MV-4-11 (cell line): ENCODE measurements at places on chromosomes 7 and 10.
A peak's percentile ranks its signal among the peaks of the same experiment; 100 is the strongest.

- peak; percentile 57 for DNase-seq
Measured at GRCh38 chr7:5428478-5429252, 5.0 kb upstream of the TNRC18 start.

DNA sequence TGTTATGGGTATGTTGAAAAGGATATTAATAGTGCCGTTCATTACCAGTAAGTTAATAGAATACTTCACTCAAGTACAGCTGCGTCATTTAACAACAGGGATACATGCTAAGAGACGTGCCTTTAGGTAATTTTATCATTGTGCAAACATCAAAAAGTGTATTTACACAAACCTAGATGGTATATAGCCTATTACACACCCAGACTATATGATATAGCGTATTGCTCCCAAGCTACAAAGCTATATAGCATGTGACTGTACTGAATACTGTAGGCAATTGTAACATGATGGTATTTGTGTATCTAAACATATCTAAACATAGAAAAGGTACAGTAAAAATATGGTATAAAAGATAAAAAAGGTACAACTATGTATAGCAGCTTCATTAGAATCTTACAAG lies 11.1 kb upstream of the PRKG1 start:
- no peak for DNase-seq

GRCh38 chr10:35447693-35448407 lies 111.5 kb downstream of the CCNY start:
- DNase-seq = no peak

GRCh38 chr10:7296648-7297047 lies 114.2 kb downstream of the SFMBT2 start:
- no peak for DNase-seq

DNA sequence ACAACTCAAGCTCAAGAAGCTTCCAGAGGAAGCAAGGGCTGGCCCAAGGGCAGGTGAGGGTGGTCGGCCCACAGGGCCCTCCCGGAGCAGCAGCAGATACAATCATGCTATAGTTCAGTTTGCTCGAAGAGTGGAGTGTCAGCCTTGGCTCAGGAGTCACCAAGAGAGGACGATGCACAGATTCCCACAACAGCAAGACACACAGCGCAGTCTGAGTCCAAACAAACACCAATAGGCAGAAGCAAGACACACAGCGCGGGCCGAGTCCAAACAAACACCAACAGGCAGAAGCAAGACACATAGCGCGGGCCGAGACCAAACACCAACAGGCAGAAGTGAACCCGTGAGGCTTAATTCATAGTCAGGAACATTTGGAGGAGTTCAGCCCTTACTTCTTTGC lies 138.4 kb downstream of the PTPRN2 start:
- DNase-seq = no peak

DNA sequence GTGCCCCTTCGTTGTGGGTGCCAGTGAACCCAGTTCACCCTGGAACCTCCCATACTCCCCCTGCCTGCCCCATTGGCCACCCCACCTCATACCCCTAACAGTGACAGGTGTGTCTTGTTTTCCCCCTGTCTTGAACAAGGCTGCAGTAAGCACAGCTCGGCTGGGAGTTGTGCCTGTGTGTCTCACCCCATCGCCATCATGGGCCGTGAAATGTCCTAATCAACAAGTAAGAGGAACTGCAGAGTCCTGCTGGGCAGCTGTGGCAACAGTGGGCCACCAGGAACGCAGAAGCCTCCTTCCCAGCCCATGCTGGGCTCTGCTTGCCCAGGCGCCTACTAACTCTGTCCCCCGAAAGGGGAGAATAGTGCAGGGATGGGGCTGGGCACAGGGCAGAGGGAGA lies 91.6 kb downstream of the C10orf105 start:
- peak; percentile 36 for DNase-seq

GRCh38 chr7:41093141-41093540 lies 609.7 kb downstream of the INHBA start:
- no peak for DNase-seq

DNA sequence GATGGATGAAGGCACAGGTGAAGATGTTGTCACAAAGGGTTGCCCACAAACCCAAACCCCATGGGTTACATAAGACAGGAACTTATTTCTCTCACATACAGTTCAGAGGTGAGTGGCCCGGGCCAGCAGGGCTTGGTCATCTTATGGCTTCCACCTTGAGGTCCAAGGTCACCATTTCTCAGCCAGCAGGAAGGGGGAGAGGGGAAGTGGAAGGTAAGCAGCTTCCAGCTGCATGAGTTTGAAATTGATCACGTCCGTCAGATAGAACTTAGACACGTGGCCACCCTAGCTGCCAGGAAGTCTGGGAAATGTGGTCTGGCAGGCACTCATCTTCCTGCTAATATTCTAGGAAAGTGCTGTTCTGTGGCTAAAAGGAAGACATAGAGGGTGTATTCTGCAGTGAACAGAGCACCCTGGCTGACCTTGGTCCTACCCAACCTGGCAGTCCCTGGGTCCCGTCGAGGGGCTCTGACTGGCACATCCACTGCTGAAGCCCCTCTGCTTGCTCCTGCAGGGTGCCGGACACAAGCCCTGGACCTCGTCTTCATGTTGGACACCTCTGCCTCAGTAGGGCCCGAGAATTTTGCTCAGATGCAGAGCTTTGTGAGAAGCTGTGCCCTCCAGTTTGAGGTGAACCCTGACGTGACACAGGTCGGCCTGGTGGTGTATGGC lies 49.5 kb downstream of the VWA2 start:
- no peak for DNase-seq

DNA sequence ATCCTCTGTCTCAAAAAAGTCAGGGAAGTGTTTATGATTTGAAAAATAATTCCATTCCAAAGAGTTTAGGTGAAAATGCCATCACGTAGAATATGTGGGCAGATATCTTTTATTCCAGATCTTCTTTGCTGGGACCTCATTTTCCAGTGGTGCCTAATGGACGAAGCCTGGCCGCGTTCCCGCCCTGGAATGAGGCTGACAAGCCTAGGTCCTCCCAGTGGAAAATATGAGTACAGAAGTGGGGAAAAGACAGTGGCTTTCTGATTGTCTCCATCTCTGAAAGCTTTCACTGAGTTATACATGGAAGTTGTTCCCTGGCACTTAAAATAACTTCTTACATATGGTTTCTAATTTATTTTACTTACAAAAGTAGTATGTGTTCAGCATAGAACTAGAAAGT lies 139.4 kb downstream of the TACC2 start:
- no peak for DNase-seq

- DNase-seq = no peak
Measured at GRCh38 chr10:102923601-102924000, 5.5 kb downstream of the CNNM2 start.

GRCh38 chr7:142584765-142585164 lies 164.5 kb upstream of the PRSS1 start:
- no peak for DNase-seq
